ENCODE measurements at places on chromosomes 5 and 9.

- DNase-seq, result no peak
These were observed 13.1 kb downstream of the RNF44 start for GRCh38 chr5:176524138-176524537.

GRCh38 chr9:15333376-15333881 lies 26.4 kb upstream of the TTC39B start:
- DNase-seq, result peak; percentile 67

- DNase-seq, result no peak
These were observed 38.0 kb downstream of the KCNV2 start for GRCh38 chr9:2755285-2755684.

DNA sequence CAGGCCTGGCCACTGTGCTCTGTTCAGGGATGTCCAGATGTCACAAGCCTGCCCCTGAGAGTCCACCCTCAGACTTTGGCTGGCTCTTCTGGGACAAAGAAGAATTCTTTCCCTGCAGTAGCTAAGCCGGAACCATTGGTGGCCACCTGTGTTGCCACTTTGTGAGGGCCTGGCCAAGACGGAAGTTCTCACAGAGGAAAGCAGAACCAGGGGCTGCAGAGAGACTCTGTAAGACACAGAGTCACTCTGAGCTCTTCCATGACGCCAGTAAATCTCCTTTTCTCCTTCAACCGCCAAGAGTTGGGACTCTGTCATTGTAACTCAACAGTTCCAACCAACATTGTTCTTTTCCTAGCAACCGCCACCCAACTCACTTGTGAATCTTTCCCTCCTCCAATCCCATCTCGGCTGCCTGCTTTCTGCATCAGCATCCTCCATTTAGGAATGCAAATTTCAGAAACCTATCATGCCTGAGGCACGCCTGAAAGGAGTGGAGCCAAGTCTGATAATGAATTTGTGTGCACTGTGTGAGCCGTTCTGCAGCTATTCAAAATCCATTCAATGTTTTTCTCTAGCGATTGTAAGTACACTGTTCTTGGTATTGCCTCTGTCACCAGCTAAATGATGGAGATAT lies 37.8 kb upstream of the ATP6V1G1 start:
- peak; percentile 73 for DNase-seq

DNA sequence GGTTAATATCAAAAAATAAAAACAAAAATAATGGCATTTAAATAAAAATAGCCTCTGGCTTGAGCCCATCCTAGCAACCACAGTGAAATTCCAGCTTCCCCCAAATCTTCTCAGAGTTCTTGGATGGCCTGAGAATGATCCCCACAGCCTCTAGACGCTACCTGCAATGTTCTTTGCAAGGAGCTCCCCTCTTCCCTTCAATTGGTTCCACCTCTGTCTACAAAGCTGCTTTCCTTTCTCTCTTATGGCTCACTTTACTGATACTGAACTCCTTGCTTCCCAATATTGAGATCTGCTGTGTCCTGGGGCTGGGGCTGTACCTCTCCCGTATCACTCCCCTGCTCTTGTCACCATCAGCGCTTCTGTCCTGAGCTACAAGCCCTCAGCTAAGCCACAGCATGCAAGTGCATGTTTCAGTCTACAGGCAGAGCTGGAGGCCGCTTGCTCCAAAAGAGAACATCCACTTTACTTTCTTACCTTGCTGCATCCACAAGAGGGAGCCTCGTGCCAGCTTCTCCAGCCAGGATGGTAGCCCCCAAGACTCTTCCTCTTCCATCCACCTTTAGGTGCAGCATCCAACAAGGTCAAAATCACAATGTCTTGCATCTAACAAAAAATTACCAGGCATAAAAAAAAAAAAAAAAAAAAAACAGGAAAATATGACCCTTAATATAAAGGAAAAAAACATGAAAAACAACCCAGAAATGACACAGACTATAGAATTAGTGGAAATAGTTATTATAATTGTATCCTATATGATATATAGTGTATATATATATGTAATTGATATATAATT lies 57.4 kb upstream of the PRSS3 start:
- DNase-seq, result peak; percentile 56

DNA sequence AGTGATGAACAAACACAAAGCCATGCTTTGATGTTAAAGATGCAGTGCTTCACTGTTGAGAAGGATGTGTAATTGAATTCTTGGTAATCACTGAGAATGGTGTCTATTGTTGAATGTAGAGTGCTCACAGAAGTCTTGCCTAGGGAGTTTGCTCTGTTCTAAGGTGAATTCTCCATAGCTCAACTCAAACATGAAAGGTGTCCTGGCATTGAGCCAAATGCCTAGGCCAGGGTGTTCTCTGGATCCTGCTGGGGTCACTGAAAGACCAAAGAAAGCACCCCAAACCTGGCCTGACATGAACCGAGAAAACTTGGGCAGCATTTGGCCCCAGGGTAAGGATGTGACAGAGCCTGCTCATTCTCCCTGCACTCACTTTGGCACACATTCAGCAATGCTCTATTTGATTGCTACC lies 217.3 kb downstream of the ARL15 start:
- no peak for DNase-seq

DNA sequence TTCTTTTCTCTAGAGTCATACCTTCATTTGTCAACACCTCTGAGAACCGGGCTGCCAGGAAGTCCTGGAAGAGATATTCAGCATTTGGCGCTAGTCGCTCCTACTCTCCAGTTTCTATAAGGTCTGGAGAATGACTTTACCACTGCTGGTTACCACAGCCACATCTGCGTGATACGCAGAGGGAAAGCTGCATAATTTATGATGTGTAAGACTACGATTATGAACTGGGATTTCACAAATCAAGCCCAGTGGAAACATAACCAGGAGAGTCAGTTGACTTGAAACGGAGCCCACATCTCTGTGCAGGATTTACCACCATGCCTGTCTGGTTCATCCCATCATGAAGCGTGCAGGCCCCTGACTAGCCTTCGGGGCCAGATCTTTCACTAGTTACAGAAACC lies 72.6 kb downstream of the FGF1 start:
- no peak for DNase-seq

DNA sequence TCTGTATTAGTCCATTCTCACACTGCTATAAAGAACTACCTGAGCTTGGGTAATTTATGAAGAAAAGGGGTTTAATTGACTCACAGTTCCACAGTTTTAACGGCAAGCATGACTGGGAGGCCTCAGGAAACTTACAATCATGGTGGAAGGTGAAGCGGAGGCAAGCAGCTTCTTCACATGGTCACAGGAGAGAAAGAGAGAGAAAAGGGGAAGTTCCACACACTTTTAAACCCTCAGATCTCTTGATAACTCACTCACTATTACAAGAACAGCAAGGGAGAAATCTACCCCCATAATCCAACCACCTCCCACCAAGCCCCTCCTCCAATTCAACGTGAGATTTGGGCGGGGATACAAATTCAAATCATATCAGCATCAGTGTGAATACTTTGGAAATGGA lies 133.4 kb upstream of the SLC30A5 start:
- DNase-seq, result no peak

DNA sequence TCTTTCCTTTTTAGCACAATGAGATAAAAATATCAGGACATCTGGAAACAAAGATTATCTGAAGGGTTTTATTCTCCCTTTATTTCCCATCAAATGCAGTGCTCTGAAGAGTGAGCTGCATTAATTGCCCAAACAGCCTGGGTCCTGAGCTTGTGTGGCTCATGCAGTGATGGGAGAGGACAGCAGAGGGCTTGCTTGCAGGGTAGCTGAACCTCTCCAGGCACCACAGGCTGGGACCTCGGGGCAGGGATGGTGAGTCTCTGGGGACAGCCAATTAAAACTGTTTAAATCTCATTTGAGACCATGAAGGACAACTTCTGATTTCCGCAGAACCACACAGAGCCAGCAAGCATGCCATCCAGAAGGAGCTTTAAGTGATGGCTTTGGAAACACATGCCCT lies 71.2 kb downstream of the PLAC8L1 start:
- no peak for DNase-seq

DNA sequence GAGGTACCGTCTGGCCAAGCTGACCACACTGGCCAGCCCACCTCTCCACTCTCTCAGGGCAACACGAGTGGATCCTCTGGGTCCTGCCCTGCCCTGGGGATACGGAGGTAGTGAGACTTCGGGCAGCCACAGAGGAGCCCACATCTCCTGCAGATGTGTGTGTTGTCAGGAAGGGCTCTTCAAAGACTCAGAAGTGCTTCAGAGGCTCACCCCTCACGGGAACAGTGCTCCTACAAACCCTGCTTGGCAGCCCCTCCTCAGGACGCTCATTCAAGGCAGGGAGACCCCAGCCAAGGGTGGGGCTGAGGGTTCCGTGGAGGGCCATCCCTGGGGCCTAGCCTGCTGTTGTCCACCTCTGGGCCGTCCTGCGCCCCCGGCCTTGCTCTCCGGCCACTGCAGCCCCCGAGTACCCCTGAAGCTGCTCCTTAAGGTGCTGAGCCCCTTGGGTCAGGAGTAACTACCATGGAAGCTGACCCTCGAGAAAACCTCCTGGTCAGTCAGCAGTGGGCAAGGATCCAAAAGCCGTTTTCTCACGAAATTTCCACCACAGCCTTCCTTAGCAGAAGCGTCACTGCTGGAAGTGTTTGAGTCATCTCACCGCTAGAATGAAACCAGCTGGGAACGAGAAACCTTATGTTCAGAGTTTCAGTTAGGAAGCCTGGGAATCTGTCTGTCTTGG lies 23.2 kb upstream of the LRRC14B start:
- DNase-seq, result peak; percentile 100

- no peak for DNase-seq
These were observed 163.7 kb upstream of the GNA14 start for GRCh38 chr9:77811832-77812231.

GRCh38 chr5:114449860-114450421 lies 88.1 kb downstream of the KCNN2 start:
- DNase-seq, result peak; percentile 58

GRCh38 chr5:8332666-8333445 lies 463.9 kb downstream of the MTRR start:
- no peak for DNase-seq

DNA sequence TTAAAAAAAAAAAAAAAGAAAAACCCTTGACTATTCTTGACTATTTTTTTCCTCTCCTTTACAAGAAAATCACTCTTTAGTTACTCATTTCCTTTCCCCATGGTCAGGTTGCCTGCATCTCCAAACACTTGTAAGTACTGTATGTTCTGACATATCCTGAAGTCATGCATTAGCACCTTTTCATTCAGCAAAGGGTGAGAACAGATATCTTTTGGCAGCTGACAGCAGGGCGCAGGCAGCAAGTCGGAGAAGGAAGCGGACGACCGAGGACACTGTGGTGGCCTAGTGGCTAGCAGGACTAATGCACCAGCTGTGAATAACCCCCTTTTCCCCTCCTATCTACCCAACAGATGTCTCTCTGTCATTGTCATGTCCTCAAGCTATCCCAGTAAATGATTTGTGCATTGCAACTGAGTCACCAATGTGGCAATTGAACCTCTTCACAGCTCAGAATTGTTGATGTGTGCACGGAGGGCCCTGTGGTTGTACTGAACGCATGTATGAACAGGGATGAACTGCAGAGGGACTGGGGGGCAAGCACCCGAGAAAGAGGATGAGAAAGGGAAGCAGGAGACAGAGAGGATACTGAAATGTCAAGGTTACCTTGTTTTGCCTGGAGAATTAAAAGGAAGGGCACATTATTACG lies 996.0 kb upstream of the ARRDC3 start:
- DNase-seq, result no peak

DNA sequence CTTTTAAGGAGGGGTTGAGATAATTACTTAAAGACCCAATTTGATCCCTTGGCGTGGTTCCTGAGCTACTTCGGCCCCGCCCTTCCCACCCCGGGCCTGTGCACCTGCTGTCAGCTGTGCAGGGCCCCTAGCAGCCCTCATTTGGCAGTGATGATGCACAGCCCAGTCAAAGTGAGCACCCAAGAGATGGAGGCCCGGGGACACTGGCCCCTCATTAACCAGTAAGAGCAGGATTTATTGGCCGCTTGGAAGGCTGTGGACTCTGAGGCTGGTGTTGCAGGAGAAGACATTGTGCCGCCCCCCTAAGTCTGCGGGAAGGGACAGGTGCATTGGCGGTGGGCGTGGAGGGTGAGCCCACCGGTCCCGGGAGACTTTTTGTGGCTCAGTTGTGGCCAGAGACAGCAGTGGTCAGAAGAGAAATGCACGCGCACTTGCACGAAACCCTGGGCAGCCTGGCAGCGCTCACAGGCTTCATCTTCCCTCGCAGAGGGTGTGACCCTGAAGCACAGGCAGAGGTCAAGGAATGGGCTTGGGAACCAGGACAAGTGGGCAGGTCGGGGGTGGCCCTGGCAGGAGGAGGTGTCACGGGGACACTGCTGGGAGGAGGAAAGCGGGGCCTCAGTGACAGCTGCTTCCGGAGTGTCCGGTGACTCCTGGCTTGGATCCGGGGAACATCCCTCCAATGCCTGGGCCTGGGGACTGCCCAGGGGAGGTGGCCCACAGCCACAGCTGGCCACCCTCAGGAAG lies 74.0 kb upstream of the RXRA start:
- DNase-seq, result no peak

DNA sequence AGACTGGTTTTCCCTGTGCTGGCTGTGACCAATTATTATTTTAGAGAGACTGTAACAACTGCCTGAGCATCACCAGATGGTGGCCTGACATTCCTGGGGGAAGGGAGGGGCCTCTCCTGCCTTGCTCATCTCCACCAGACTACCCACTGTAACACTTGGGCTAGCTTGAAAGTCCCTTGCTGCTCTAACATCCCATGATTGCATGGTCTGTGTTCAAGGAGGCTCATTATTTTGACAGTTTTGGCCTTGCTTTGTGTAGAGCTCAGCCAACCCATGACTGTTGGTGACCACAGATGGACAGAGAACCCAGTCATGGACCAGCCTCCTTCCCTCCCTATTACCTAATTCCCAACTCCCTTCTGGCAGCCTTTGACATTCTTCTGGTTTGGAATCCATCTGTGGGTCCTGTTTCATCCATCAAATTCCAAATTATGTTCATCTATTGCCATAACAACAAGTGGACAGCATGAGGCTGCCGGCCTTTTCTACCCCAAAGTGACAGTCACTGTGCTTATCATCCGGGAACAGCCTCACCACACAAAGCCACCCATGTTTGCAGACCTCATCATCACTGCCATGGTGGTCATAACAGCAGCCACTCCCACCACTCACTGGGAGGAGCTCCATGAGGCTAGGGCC lies 49.0 kb upstream of the ICE1 start:
- DNase-seq, result no peak

GRCh38 chr9:79741381-79741780 lies 169.6 kb downstream of the TLE4 start:
- DNase-seq, result no peak

- DNase-seq, result peak; percentile 91
These were observed 529 bp upstream of the TPM2 start for GRCh38 chr9:35690294-35690613.

Data from osteoblast (primary cell).